ENCODE measurements at places on chromosomes 16 and 17.

- no peak for DNase-seq
Observed at GRCh38 chr16:27618606-27619327, 68.8 kb downstream of the KATNIP start.

- DNase-seq, result no peak
Observed at GRCh38 chr16:66801320-66802105, at the start of gene TERB1. TSS of gene TERB1 (minus strand) at chr16:66801584. CDS start at chr16:66796798, 4,786 bp downstream.

GRCh38 chr16:56319376-56319775 is 106.0 kb downstream of the AMFR start:
- DNase-seq, result no peak

DNA sequence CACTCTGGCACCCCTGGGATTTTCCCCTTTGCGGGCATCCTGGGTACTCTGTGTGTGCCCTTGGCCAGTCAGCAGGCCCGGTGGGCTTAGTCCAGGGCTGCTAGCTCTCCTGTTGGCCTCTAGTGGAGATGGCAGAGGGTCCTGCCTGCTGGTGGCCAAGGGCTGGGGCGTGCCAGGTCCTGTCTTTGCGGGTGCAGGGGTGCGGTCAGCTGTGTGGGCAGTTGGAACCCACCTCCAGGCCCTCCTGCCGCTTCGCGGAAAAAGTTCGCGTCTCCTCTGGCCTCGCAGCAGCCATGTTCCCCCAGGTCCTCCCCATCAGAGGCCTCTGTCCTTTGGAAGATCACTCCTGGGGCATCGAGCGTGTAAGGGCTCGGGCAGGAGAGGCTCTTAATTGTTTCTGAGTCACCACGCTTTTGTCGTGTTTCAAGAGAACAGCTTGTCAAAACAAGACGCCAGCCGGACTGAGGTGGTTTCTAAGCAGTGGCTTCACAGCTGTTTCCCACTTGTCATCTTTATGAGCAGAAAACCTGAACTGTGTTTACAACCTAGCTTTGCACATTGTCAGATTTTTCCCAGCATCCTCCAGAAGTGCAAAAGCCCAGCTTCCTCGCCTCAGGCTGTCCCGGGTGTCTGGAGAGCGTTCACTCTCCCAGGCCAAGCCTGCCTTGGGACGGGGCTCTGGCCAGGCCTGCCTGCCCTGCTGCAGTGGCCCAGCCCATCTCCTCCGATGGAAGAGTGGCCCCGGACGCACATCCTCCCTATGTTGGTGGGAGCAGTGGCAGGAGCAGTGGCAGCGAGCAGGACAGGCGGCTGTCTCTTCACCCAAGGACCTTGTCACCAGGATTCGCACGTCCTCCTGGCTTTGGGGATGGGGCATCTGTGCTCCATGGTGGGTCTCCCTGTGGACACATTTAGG is 5.0 kb upstream of the DNASE1L2 start:
- DNase-seq, result no peak

DNA sequence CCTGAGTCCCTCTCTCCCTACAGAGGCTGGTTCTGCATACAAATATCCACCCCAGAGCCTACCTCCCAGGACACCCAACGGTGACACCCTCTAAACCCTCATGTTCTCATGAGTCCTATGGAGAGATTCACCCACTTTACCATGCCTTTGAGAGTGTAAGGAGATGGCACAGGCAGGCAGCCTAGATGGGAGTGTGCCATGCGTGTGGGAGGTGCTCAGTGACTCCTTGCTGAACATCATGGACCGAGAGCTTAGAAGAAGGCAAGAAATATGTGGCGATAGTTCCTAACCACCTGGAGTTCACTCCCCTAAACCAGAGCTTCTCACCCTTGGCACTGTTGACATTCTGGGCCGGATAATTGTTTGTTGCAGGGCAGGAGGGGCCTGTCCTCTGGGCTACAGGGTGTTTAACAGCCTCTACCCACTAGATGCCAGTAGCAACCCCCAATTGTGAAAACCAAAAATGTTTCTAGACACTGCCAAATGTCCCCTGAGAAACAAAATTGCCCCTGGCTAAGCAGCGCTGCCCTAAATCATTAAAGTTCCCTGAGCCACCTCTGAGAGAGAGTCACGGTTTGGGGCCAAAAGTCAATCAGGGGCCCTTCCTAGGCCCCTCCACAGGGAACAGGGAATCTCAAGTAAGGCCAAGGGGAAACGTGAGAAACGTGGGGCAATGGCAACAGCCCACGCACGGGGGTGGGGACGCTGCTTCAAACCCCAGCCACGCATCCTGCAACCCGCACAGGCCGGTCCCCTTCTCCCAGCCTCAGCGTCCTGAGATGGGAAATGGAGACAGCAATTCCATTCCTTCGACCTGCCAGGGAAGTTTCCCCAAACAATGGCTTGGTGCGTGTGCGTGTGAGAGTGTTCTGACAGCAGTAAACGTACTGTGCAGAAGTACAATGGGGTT is 66.8 kb downstream of the C16orf78 start:
- no peak for DNase-seq

GRCh38 chr16:54787045-54787444 is 143.6 kb upstream of the IRX5 start:
- no peak for DNase-seq

DNA sequence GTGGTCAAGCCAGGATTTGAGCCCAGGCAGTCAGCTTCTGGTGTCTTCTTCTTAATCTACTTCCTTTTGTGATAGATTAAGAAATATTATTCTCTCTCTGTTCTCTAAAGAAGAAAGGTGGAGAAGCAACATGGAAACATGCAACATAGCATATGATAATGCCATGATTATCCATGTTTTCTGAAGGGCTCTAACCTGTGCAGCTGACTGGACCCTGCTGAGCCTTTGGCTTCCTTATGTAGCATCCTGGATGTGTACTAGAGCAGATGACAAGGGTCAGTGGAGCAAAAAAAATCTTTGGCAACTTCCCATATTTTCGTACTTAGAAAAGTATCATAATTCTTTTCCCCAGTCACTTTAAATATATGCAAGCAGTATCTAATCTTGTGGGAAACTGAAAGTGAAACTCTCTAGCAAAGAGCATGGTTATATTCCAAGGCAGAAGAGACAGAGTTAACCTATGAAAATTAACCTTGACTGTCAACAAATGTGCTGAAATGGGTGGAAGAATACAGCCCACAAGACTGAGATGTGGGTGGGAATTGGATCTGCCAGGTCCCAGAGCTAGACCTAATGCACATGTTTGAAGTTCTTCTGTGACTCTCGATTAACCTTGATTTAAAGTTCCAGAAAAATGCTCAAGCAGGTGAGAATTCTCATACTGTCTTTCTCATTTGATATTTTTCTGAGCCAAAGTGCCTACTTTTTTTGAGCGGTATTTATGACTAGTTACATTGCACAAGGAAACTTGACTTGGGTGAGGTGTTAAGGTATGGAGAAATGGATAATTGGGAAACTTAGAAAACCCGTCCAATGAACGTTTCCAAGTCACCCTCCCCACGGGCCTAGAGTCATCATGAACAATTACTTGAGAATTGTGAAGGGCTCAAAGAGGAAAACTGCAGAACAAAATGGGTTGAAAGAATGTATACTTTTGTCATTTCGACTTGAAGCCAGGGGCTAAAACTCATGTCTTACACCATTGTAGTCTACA is 248.6 kb downstream of the FTO start:
- DNase-seq, result no peak

GRCh38 chr17:80575057-80575875 is 30.6 kb downstream of the RPTOR start:
- DNase-seq, result peak; percentile 95

DNA sequence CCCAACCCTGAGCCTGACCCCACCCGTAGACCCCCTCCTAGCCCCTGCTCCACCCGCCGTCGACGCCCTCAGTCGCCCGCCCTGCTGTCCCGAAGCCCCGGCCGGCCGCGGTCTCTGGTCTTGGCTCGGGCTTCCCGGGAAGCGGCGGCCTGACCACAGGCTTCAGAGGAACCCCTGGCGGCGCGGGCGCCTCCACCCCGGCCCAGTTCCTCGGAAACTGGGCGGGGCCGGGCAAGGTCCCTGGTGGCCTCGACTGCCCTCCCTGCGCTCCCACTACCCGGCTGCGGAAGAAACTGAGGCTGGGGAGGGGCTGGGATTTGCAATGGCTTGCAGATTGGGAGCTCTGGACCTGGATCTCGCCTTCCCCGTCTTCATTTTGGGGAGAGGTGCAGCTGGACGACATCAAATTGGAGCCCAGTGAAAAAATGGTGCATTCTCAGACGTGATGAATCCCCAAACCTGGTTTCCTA is 692 bp upstream of the SOCS1 start:
- DNase-seq, result peak; percentile 55

DNA sequence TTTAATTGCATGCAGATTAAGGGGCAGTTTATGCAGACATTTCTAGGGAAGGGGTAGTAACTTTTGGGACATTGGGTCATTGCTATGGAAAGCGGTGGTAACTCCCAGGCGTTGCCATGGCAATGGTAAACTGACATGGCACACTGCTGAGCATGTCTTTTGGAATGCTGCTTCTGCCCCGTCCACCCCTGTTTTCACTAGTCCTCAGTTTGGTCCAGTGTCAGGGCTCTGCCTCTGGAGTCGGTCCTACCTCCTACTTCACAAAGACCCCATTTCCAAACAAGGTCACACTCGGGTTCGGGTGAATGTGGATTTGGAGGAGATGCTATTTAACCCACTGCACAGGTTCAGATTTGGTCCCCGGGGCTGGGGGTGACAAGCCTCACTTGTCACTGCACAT is 2.9 kb downstream of the IL34 start:
- DNase-seq, result no peak

DNA sequence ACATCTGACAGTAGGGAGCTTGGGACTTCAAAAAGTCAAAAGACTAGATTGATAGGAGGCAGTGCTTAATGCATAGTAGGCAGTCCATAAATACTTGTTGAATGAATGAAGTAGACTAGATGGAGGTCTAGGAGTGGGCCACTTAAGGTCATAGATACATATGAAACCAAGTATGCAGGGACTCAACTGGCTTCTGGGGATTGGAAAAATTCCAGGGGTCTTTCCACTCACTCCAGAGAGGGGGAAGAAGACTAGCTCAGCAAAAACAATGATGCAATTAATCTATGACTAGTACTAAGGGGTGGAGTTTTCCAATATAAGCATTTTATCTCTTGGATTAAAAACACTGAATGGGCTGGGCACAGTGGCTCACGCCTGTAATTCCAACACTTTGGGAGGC is 298.3 kb upstream of the XYLT1 start:
- no peak for DNase-seq

- no peak for DNase-seq
Observed at GRCh38 chr16:83138976-83139690, 512.4 kb downstream of the CDH13 start.

GRCh38 chr16:59260892-59261291 is 526.8 kb upstream of the GOT2 start:
- no peak for DNase-seq

- DNase-seq, result peak; percentile 37
Observed at GRCh38 chr16:72590151-72590937, 418.4 kb upstream of the PMFBP1 start.

DNA sequence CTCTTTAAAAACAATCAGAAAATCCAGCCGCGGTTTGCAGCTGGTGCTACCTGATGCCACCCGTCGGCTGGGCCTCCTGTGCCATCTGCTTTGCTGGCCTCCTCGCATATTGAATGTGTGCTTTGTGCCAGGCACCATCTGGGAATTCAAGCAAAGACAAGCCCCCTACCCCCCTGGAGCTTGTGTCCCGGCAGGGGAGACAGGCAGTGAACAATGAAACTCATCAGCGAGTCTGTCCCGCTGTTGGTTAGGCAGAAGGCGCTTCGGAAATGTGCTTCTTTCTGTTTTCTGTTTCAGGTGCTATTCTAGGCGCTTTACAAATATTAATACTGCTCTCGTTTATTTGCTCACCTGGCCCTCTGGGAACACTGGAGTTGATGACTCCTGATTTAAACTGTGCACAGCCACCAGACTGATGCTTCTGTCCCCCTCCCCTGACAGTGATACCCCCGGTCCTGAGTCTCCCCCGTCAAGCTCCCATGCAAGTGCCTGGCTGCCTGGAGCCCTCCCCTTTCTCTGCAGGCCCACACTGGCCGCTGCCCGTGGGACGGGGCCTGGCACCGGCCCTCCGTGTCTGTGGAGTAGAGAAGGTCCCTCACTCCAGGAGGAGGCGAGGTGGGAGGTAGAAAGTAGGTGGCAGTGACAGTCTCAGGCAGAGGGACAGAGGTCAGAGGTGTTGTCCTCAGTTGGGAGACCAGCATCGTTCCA is 126.1 kb upstream of the PLCG2 start:
- DNase-seq, result no peak

GRCh38 chr16:4381935-4382794 is 10.5 kb downstream of the VASN start:
- DNase-seq, result peak; percentile 7

GRCh38 chr16:27242868-27243590 is 25.5 kb downstream of the NSMCE1 start:
- DNase-seq, result no peak

GRCh38 chr16:65524231-65524630 is 402.4 kb upstream of the CDH11 start:
- no peak for DNase-seq

- no peak for DNase-seq
Observed at GRCh38 chr16:69267633-69268032, 43.5 kb upstream of the VPS4A start.
